Activated CD4-positive, alpha-beta T cell treated with anti-CD3 and anti-CD28 coated beads for 24 hours (primary cell): ENCODE measurements at places on chromosomes 1 and 21.
A peak's percentile ranks its signal among the peaks of the same experiment; 100 is the strongest.

DNA sequence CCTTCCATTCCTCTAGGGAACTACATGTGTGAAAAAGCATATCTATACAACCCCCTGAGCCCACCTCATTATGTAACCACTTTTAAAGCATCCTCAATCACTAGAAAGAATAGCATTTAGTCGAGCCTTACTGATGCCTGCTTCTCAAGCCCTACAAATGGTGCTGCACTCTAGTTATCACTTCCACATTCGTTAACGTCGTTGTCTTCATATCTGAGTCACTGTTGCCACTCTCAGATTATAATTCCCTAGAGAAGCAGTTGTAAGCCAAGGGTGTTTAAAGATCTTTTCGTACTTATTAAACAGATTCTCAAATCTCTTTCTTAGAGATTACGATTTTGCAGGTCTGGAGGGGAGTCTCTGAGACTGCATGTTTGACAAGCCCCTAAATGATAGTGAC lies 16.5 kb downstream of the ATP1B1 start:
- no peak for DNase-seq

DNA sequence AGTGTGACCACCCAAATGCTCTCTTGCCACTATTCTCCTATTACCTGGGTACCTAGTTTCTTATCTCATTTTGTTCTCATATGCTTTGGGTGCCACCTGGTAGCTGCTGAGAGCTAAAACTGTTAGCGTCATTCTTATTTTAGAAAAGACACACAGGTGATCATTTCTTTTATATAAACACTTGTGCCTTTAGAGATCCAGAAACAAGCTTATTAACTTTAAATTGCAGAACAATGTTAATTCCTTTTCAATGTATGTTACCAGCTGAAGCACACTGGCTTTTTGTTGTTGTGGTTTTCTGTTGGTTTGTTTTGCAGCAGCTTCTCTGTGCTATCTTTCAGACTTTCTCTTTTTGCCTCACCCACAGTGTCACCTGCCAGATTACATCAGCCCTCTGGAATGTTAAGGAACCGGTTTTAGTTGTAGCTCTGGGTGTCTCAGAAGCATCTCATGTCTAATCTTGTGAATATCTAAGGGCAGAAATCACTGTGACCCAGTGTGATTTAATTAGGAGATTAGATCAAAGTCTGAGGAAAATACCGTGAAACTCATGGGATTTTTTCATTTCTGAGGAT lies 43.4 kb upstream of the SLC19A2 start:
- no peak for DNase-seq

DNA sequence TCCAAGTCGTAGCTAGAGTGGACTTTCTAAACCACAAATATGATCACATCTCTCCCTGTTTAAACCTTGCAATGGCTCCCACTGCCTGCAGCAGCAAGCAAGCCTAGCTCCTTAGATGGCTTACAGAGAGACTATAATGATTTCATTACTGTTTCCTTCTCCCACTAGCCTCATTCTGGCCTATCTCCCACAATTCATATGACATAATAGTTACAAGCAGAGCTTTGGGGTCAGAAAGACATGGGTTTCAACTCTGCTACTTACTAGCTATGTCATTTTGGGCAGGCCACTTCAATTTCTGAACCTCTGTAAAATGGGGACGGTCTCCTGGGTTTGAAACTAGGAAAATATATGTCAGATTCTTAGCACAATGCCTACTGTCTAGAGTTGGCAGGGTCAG lies 143.3 kb downstream of the TRABD2B start:
- no peak for DNase-seq

- DNase-seq: no peak
Measured at GRCh38 chr1:181174861-181175260, 86.4 kb downstream of the IER5 start.

DNA sequence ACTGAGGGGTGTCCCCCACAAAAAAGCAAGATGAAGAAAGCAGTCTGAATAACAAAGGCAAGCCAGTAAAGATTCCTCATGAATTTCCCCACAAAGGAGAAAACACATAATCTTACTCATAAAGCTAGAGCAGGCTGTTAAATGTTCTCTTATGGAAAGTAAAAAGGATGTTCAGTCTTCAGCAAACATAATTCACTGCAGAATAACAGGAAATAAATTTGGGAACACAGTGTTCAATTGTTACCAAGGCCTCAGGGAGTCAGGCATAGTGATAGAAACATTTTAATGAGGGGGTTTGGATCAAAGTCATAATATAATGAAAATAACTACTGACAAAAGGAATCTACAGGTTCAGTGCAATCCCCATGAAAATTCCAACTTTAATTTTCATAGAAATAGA lies 297.6 kb downstream of the DPYD start:
- DNase-seq: no peak

DNA sequence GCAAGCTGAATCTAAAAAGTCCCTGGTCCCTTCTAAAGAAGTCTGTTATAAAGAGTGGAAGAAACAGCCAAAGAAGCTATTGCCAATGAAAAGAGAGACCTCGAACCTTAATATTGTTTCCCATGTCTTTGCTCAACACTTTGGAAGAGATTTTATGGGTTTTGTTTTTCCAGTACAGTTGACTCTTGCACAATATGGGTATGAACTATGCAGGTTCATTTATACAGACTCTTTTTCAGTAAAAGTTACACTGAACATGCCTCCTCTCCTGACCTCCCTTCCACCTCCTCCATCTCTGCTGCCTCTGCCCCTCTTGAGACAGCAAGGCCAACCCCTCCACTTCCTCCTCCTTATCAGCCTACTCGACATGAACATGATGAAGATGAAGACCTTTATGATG lies 332.5 kb downstream of the SETD4 start:
- no peak for DNase-seq

GRCh38 chr1:43282220-43283195 lies 2.9 kb downstream of the C1orf210 start:
- no peak for DNase-seq

DNA sequence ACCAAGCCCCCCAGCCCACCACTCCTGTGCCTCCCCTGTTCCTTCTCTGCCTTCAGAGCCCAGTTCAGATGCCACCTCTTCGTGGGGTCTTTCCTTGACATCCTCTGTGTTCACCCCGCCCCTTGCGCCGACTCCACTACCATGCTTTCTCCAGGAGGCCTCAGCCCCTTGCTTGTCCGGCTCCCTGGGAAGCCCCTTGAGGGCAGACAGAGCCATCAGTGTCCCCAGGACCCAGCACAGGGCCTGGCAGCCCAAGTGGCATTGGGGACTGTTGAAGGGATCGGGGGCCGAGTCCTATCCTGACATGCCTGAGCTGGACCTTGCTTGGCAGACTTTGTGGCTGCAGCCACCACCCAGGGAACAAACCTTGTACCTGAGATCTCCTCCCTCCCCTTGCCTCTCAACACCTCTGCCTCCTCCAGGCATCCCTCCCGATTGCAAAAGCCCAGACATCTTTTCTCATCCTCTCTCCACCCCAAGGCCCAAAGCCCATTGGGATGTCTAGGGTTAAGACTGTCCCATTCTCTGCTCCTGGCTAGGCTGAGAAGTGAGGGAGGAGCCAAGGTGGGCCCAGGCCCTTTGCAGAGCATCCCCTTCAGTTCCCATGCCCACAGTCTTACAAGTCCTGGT lies 3.4 kb downstream of the CLDN19 start:
- no peak for DNase-seq

- DNase-seq: no peak
Measured at GRCh38 chr1:205038132-205038786, 4.8 kb upstream of the CNTN2 start.

DNA sequence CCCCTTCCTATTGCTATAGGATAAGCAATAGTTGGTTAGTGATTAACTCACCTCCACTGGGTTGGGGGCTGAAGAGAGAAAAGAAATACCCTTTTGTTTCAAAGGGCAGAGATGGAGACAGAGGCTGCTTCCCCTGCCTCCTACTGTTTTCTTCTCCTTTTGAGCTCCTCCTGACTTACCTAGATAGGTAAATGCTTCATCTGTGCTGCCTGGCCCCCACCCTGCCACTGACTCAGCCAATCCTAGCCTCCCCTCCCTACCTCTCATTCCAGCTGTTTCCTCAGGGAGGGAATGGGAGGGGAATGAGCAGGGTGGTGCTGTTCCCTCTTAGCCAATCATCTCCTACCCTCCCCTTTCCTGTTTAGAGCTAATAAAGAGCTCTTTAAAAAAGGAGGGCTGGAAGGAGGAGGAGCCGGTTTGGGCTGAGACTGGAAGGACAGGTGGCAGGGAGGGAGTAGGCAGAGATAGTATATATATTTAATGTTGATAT lies at the start of gene C1orf116:
Gene C1orf116, minus strand, starts transcription at position 229 of the 490 bp plus-strand sequence. CDS start 5,158 bp downstream, outside the sequence.
- no peak for DNase-seq

DNA sequence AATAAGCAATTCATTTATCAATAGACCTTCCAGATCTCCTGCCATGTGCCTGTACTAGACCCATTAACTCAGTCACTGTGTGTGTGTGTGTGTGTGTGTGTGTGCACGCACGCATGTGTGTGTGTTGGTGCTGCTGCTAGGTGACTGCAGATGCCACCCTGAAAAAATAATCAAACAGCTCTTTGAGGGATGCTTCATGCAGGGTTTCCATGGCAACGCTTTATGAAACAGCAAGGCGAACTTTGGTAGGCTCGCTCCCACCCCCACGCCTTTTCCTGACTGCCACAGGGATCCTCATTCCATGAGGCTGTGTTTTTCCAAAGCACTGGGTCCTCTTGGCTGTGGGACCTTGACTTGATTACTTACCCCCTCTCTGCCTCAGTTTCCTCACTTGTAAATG lies 94.0 kb downstream of the HMGB4 start:
- no peak for DNase-seq

GRCh38 chr1:217917281-217917887 lies 286.2 kb downstream of the SPATA17 start:
- DNase-seq: no peak

- no peak for DNase-seq
Measured at GRCh38 chr1:235017191-235017590, 111.4 kb downstream of the TOMM20 start.

- DNase-seq: no peak
Measured at GRCh38 chr1:108000184-108000583, 35.2 kb upstream of the VAV3 start.

- DNase-seq: no peak
Measured at GRCh38 chr1:35642471-35642955, 1.2 kb upstream of the PSMB2 start.

- DNase-seq: no peak
Measured at GRCh38 chr1:169796274-169796810, 1.6 kb upstream of the METTL18 start.

- no peak for DNase-seq
Measured at GRCh38 chr1:115347282-115347681, 9.2 kb upstream of the NGF start.

DNA sequence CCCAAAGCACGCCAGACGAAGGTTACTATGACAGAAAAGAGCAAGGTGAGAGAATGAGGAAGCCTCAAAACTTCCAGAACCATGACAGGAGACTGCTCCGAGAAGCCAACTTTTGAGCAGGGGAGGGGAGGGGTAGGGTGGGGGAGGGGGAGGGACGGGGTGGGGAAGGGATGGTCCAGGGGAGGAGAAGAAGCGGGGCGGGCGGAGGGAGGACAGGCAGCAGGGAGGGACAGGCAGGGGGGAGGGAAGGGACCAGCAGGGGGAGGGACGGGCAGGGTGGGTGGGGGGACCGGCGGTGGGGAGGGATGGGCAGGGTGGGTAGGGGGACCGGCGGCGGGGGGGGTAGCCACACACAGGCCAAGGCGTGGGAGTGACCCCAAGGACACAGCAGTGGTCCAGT lies 2.0 kb downstream of the INTS11 start:
- DNase-seq: no peak

DNA sequence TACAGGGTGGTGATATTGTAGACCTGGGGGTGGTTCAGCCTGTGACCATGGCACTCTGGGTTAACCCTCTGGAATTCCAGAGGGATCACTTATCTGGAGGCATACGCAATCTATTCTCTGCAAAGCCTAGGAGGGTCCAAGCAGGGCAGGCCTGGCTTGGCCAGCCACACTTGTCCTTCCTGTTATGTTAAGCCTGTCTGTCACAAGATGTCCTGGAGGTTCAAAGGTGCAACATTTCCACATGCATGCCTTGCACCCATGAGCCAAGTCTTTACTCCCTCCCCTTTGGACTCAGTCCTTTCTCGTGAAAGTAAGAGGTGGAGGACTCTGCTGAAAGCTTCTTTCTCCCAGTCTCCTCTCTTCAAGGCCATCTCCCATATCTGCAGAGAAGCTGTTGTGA lies 345.1 kb downstream of the HHIPL2 start:
- DNase-seq: no peak

DNA sequence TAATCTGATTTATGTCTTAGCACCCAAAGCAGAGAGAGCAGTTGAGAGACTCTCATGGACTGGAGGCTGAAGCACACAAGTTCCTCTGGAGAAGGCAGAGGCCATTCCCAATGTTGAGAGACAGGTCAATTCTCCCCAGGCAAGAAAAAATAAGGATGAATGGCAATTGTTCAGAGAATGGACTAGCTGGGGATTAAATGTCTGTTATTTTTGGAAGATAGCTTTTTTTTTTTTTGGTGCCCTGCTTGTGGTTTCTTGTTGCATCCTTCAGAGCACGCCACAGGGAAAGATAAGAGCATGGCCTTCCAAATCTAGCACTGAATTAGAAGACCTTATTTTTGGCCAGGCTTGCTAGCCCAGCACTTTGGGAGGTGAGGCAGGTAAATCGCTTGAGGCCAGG lies 65.6 kb upstream of the ERRFI1 start:
- DNase-seq: no peak

GRCh38 chr1:30740251-30741238 lies 17.0 kb downstream of the LAPTM5 start:
- DNase-seq: no peak

DNA sequence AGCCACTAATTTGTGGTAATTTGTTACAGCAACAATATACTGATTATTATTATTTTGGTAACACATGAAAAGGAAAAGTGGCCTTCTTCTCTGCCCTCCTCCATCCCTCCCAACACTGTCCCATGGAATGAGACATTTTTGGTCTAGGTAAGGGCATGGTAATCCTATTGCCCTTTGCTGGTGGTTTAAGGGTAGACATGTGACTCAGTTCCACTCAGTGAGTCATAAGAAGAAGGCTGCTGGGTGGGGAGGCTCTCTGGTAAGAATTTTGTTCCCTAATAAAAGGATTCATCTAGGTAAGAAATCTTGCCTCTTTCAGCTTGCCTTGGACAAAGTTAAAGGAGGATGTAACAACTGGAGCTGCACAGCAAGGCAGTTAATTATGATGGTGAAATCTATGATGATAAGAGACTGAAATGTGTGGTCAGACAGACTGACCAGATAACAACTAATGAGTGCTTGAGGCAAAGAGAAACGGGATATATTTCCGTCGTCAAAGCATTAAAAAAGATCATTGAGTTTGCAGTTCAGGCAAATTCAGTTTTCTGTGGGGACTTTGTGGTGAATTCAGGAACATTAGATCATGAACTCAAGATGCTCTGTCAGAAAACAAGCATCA lies 232.0 kb upstream of the KCNK2 start:
- no peak for DNase-seq

GRCh38 chr1:205591522-205592351 lies 40.1 kb downstream of the ELK4 start:
- DNase-seq: peak; percentile 88
